Stimulated activated CD8-positive, alpha-beta memory T cell treated with anti-CD3 and anti-CD28 coated beads, Interleukin-15, amount 100 ng/mL, for 48 hours (primary cell): ENCODE measurements at places on chromosomes 7 and 10.

- no peak for DNase-seq
Observed at GRCh38 chr7:1124164-1124563, 35.8 kb downstream of the ZFAND2A start.

DNA sequence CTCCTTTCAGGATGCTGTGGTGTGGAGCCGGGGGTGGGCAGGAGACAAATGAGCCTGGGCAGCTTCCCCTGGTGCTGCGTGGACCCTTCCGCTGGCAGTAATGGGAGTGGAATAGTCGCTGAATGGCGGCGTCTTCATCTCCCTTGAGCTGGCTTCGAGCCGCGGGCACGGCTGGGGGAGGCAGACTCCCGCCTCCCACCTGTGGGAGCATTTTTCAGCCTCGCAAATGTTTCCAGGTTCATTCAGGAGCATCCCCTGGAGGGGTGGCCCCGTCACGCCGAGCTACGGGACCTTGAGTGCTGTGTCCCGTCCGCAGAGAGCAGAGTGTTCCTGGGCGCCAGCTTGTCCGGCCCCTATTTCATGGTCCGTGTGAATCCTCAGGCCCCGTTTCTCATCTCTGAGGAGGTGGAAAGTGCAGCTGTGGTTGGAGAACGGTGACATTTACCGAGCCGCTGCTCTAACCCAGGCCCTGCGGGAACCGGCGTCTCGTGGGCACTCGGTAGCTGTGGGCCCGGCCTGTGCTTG, 18.1 kb downstream of the FAM20C start:
- DNase-seq: no peak

GRCh38 chr7:85289279-85289678, 102.4 kb upstream of the SEMA3D start:
- no peak for DNase-seq

GRCh38 chr7:19969859-19970493, 196.6 kb upstream of the TMEM196 start:
- DNase-seq: no peak

DNA sequence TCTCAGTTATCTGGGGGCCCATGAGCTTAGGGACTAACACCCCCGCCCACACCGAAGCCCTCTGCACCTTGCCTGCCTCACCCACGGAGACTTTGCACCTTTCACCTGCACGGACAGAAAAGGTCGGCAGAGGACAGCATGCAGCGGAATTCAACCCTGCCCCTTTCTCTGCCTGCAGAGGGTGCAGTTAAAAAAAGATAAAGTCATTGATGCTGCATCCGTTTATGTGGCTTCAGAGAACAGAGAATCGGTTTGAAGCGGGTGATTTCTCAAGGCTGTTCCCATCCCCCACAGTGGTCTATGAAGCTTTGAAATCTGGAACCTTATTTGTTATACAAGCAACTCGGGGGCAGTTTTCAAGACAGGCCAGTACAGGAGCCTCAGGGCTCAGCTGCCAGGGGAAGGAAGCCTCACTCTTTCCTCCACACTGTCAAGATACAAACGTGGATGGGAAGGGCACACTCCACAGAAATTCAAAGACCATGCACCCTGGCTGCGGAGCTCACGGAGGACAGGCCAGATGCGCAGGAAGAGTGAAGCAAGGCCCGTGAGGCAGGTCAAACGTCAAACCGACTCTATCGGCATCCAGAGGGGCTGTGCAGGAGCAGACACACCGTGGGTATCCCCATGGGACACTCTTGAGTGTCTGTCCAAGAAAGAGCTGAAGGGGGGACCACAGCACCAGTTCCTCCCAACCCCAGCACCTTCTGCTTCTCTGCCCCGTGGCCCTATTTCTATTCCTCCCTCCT, 66.3 kb downstream of the INSIG1 start:
- no peak for DNase-seq

- no peak for DNase-seq
Observed at GRCh38 chr7:63031838-63032436, 966.7 kb upstream of the ZNF722 start.

DNA sequence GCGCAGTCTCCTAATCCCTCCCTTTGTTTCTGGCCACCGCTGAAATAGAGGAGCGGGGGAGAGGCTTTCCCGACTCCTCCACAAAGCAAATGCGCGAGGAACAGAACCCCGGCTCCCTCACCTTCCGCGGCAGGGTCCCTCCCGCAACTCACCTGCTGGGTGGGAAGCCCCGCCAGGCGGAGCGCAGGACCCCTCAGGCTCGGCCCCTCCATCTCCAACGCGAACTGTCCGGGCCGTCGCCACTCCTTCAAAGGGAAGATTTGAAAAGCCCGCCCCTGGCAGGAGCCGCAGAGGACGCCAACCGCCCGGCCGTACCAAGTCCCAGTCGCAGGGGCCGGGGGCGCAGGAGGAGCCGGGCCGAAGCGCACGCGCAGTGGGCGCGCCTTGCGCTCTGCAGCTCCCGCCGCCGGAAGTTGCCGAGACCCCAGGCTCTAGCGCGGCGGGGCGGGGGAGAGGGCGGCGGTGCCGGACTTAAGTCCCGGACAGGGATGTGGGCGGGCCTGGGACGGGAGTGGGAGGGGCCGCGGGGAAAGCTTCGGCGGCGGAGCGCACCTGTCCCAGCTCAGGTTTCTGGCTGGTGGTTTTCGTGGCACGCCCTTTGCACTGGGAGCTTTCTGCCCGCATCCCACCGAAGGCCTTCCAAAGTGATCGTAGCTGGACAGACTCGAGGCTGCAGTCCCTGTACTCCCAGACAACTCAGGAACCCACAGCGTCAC, at the start of gene RTKN2:
Gene RTKN2 (minus strand): TSS at position 446 of the 716 bp plus-strand sequence. CDS start 234 bp downstream, at position 212.
- peak; percentile 46 for DNase-seq

GRCh38 chr7:81691199-81691821, 78.5 kb downstream of the HGF start:
- DNase-seq: no peak

- DNase-seq: no peak
Observed at GRCh38 chr10:114485696-114486400, 81.5 kb upstream of the AFAP1L2 start.

GRCh38 chr10:71708897-71709882, 10.4 kb downstream of the C10orf105 start:
- no peak for DNase-seq

GRCh38 chr7:151837285-151838042, 39.5 kb downstream of the PRKAG2 start:
- no peak for DNase-seq

DNA sequence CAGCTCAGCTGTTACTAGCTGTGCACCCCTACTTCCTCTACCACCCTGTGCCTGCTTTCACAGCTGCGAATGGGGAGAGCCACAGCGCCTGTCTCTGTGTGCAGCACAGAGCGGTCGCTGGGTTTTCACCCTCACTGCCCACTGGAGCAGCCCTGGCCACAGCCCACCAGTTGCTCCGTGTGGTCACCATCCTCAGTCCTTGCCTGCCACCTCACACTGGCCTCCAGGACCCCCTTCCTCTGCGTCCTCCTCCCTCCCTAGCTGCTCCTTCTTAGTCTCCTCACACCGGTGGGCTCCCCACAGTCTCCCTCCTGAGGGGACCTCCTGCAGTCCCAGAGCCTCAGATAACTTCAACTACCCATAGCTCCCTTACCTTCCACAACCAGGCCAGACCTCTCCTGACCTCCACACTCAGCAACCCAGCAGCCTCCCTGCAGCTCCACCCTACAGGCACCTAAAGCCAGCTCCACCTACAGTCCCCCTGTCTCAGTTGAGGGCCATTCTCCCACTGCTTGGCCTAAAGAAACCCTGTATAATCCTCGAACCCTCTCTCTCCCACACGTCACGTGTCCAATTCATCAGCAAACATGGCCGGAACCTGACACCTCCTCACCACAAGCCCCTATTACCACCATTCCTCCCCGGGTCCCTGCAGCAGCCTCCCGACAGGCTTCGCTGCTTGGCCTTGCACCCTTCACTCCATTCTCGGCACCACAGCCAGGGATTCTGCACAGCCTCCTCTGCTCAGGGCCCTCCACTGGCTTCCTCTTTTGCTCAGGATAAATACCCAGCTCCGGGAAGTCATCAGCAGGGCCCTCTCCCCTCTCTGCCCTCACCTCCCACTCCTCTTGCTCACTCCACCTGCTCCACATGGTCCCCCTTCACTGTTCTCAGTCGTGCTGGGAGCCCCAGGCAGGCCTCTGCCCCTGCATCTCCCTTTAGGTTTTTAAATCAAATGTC, 28.1 kb downstream of the PLAC9 start:
- DNase-seq: no peak

DNA sequence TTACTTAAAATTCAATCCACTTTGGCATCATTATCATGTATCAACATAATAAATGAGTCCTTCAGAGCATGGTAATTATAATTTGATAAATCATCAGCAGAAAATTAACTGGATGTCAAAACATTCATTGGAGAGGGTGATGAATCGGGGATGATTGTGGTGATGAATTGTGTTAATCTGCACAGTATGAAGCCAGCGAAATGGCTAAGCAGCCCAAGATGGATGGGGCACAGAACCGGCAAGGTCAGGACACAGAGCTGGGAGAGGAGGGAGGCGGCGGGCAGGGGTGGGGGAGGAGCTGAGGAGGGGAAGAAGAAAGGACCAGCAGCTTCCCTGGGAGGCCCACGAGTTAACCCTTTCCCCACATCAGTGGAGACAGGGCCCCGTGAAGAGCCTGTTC, 536.1 kb downstream of the LRMDA start:
- no peak for DNase-seq

GRCh38 chr7:107186240-107186639, 17.4 kb downstream of the HBP1 start:
- no peak for DNase-seq

DNA sequence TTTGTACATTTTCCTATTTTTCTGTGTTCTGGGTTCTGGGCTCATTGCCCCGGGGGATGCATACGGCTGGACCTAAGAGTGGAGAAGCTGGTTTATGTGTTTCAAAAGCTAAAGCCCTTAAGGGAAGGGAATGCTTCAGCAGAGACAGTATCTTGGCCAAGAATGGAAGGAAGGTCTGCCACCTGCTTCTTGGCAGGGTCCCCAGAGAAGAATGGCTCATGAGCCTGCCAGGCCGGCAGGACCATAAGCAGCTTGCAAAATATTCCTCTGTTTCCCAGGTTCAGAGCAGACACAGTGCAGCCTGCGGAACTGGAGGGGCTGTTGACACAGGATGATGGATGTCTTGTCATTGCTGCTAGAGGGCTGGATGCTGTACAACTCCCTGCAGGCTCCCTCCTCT, 7.8 kb upstream of the ABHD11 start:
- no peak for DNase-seq

GRCh38 chr10:12726971-12727831, 274.3 kb downstream of the CCDC3 start:
- no peak for DNase-seq

GRCh38 chr10:5064656-5065055, 29.6 kb upstream of the AKR1C3 start:
- DNase-seq: no peak

DNA sequence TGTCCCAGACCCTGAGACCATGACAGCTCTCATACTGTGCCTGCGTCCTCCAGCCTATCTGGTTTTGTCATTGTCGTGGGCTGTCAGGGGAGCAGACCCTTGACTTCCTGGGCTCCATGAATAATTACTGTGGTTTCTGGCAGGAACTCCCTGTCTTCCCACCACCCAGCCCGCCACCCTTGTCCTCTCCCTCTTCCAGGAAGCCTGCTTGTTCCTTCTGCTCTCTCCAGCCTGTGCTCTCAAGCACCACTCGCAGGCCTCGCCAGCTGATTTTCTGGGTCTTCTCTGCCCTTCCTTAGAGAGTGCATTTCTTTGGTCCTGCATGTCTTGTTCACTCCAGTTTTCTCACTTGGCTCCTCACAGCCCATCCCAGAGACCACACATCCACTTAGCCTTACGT, 224.5 kb upstream of the INHBA start:
- DNase-seq: no peak

DNA sequence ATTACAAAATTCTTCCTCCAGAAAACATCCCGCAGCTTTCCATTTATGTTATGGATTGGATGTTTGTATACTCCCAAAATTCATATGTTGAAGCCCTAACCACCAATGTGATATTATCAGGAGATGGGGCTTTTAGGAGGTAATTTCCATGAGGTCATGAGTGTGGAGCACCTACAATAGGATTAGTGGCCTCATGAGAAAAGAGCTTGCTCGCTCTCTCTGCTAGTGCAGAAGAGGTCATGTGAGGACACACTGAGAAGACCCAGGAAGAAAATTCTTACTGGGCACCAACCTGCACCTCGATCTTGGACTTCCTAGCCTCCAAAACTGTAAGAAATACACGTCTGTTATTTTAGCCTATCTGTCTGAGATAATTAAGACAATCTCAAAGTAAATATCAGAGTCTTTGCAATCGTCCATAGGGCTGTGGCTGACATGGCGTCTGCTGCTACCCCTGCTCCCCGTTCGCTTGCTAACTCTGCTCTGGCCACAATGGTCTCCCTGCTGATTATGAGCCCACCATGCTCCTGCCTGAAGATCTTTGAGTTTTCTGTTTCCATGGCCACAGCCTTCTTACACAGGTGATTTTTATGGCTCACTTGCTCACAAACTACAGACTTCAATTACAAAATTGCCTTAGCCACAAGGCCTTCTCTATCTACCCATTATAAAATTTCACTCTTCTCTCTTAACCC, 333.3 kb downstream of the CACNA2D1 start:
- no peak for DNase-seq

- DNase-seq: no peak
Observed at GRCh38 chr7:18287482-18287881, 208.1 kb upstream of the HDAC9 start.

- no peak for DNase-seq
Observed at GRCh38 chr7:1538544-1539180, 8.2 kb downstream of the MAFK start.

DNA sequence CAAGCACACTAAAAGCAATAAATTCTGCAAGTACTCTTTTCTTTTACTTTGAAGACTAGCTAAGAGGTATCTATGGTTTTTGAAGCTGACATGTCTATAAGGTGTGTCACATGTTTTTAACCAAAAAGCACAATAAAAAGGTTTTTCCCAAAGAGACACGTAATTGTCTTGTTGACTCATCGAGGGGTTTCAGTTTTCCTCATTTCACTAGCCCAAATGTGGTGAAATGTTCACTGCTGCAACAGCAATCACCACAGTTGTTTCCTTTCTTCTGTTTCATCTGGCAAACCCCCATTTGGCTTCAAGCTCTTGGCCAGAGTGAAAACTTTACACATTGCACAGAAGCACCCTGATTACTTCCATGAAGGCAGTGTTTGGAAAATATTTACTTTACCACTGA, 3.8 kb upstream of the HOXA4 start:
- no peak for DNase-seq

- DNase-seq: no peak
Observed at GRCh38 chr10:133608855-133609254, 17.7 kb downstream of the FRG2B start.

DNA sequence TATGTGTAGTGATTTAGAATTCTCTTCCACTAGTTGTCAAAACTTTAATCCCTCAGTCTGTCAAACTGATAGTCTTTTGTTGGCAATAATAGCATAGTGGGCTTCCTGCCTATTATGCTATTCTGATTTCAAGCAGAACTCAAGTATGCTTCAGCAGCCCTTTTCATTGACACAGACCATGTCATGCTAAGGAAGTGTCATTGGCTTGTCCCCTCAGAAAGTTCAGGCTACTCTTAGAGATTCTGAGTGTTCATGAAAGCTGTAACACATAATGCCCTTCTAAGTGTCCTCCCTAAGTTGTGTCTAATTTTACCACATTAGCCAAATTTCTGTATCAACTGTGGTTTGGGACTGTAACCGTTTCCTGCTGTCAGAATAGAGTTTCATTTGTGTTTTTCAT, 198.7 kb downstream of the THSD7A start:
- DNase-seq: no peak
